ENCODE measurements at places on chromosomes 7 and 10. TPM values are rescaled to one million over a fixed set of nuclear protein-coding genes. Genes with fewer than 3 reads are reported as not detected.

GRCh38 chr7:70406950-70407209 lies 725.1 kb upstream of the GALNT17 start:
- DNase-seq = no peak

DNA sequence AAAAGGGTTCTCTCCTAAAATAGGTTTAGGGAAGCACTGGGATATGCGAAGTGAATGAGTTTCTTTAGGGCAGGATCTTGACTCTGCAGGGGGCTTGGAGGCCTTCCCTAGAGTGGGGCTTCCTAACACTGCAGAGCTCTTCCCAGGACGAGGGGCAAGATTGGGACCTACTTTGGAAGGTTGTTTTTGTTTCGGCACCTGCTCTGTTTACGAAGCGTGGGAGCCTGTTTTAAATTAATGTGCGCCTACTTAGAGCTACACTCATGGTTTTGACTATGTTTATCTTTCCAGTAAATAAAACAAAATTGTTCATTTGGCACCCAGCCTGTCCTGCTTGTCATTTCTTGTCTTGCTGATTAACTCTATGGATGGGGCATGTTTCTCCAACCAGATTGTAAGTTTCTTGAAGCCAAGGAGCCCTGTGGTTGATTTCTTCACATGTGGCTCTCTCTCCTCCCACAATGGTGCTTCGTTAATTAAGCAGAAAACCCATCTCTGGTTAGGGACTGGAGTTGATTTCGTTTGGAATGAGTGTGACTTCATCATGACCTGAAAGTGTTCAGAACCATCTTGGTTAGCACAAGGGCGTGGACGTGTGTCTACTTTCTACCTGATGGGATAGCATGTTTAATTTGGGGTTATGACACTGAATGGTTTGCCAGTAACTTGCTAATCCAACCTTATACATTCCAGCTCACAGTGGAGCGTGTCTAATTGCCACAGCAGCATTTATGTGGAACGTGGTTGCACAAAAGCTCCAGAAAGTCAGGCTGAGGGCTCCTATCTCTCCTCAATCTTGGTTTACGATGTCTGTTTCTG lies 98.1 kb downstream of the TCF7L2 start:
- no peak for DNase-seq

DNA sequence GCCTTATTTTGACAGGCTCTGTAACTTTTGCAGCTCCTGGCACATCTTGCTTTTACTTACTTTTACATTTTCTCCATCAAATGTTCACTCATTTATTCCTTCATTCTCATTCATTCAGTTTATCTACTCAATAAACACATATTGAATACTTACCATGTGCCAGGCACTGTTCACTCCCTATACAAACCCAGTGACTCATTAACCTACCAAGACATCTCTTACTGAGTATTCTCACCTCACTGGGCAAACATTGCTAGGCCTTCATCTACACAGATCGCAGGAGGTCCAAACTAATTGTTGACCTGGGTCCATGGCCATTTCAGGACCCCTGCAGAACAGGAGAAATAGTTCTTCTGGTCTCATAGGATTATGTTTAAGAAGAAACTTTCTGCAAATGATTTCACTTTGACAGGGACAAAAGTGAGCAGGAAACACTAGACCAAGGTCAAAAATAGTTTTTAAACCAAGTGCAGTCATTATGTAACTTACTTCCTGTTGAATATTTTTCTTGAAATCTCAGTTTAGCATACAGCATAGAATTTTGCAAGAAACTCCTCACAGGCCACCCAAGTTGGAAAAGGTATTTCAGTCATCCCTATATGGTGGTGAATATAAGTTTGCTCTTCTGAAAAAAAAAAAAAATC lies 17.6 kb downstream of the SLC26A4 start:
- no peak for DNase-seq

Gene DYNC1I1
- total RNA-seq = not detected

Gene CDHR3
- total RNA-seq = 10.2 TPM

GRCh38 chr7:131605280-131605878 lies 49.0 kb upstream of the PODXL start:
- DNase-seq = no peak

DNA sequence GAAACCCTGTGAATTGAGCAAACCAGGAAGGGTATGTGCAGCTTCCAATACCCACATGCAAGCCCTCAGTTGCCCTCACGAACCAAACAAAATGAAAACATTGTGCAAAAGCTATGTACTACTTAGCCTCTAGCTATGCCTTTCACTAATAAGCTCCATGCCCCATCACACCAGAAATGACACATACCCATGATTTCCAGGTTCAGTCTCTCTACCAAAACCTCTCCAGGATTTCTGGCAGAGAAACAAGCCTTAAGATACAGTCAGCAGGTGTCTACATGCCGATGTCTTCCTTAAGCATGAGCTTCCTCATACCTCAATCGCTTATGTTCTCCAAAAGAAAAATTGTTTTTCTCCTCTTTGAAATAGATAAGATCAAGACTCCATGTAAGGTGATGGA lies 527.8 kb upstream of the AUTS2 start:
- no peak for DNase-seq

DNA sequence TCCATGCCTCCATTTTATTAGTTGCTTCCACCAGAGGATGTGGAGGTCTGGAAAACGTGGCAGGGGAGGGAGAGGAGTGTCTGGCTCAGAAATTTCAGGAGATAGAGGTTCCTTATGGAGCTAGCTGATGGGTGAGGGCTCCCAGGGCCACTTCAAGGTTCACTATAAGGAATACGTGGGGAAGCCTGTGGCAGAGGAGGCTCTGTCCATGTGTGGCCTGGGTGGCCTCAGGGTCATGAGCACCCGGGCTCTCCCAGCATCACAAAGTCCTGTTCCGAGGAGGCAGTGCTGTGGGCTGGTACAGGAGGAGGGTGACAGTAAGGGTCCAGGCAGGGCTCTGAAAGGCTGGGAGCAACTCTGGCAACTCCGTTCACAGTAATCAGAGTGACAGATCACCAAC lies 24.6 kb downstream of the ARHGAP22 start:
- no peak for DNase-seq

All from natural killer cell (primary cell).